ENCODE measurements at places on chromosomes 11 and 22. TPM values are rescaled to one million over a fixed set of nuclear protein-coding genes. Genes with fewer than 3 reads are reported as not detected.

CST6 gene
- total RNA-seq = 0.84 TPM

HBB gene
- not detected for total RNA-seq

BLID gene
- total RNA-seq = 1.5 TPM

PRRG4 gene
- total RNA-seq = not detected

TRPM5 gene
- total RNA-seq = not detected

FGF19 gene
- total RNA-seq = not detected

VPS26B gene
- 29.0 TPM for total RNA-seq

MMP13 gene
- total RNA-seq = not detected

PACSIN3 gene
- total RNA-seq = 41.2 TPM

RIMBP3C gene
- 0.15 TPM for total RNA-seq

RASSF7 gene
- total RNA-seq = 9.4 TPM

NRGN gene
- 6.6 TPM for total RNA-seq

SLC22A9 gene
- total RNA-seq = not detected

CXCR5 gene
- not detected for total RNA-seq

HOATZ gene
- 0.50 TPM for total RNA-seq

BEST1 gene
- total RNA-seq = 1.7 TPM

TMEM41B gene
- total RNA-seq = 31.4 TPM

FAM180B gene
- not detected for total RNA-seq

ZNF215 gene
- total RNA-seq = 3.2 TPM

C11orf65 gene
- 0.34 TPM for total RNA-seq

PIH1D2 gene
- total RNA-seq = 1.8 TPM

CECR2 gene
- 0.15 TPM for total RNA-seq

FAU gene
- 604 TPM for total RNA-seq

C11orf16 gene
- not detected for total RNA-seq

MRGPRX3 gene
- not detected for total RNA-seq

CCDC87 gene
- 0.15 TPM for total RNA-seq

XRRA1 gene
- 9.1 TPM for total RNA-seq

MS4A1 gene
- total RNA-seq = not detected

OR52H1 gene
- not detected for total RNA-seq

ADORA2A gene
- 0.15 TPM for total RNA-seq
